Calu3 (cell line): ENCODE measurements at places on chromosomes 3 and 15.

DNA sequence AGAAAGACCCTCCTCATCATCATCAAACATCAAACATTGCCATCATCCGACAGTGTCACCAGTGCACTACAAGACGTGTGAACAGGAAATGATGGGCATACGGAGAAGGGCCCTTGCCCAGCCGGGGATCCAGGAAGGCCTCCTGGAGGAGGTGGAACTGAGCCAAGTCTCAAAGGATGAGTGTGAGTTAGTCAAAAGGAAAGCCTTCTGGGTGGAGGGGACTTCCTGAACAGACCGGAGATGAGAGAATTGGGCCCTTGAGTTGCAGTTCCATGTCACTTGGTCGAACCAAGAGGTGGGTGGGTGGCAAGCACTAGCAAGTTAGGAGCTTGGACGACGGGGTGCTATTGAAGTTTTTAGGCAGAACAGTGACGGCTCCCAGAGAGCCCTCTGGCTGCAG is 8.5 kb downstream of the SEMA4B start:
- no peak for DNase-seq

GRCh38 chr15:31343831-31344230 is 17.2 kb downstream of the KLF13 start:
- DNase-seq, result no peak

GRCh38 chr3:16828815-16829214 is 55.9 kb upstream of the PLCL2 start:
- peak; percentile 47 for DNase-seq

- no peak for DNase-seq
Measured at GRCh38 chr3:140505876-140506275, 172.0 kb upstream of the TRIM42 start.

- no peak for DNase-seq
Measured at GRCh38 chr15:40088929-40089755, 19.5 kb downstream of the BMF start.

DNA sequence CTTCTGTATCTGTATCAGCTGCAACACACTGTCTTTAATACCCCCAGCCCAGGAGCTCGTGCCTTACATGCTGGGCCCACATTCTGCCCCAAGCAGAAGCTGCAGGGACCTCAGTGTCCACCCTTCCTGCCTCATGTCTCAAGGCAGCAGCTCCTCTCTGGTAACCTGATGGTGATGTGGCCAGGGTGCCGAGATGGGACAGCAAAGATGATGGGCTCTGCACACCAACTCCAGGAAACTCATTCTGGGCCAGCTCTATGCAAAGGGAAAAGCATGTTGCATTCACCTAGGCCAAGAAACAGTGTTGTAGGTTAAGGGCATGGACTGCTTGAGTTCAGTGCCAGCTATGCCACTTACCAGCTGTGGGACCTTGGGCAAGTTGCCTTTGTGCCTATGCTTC is 79.5 kb upstream of the PRR23C start:
- no peak for DNase-seq

GRCh38 chr15:23467110-23467600 is 20.1 kb upstream of the GOLGA6L2 start:
- no peak for DNase-seq

GRCh38 chr3:11004563-11004962 is 12.0 kb downstream of the SLC6A1 start:
- no peak for DNase-seq
